ENCODE measurements at places on chromosomes 4 and X.

- peak; percentile 69 for DNase-seq
Measured at GRCh38 chr4:90958256-90958895, 831.2 kb downstream of the CCSER1 start.

GRCh38 chrX:17549107-17549651 lies 174.2 kb downstream of the NHS start:
- no peak for DNase-seq

DNA sequence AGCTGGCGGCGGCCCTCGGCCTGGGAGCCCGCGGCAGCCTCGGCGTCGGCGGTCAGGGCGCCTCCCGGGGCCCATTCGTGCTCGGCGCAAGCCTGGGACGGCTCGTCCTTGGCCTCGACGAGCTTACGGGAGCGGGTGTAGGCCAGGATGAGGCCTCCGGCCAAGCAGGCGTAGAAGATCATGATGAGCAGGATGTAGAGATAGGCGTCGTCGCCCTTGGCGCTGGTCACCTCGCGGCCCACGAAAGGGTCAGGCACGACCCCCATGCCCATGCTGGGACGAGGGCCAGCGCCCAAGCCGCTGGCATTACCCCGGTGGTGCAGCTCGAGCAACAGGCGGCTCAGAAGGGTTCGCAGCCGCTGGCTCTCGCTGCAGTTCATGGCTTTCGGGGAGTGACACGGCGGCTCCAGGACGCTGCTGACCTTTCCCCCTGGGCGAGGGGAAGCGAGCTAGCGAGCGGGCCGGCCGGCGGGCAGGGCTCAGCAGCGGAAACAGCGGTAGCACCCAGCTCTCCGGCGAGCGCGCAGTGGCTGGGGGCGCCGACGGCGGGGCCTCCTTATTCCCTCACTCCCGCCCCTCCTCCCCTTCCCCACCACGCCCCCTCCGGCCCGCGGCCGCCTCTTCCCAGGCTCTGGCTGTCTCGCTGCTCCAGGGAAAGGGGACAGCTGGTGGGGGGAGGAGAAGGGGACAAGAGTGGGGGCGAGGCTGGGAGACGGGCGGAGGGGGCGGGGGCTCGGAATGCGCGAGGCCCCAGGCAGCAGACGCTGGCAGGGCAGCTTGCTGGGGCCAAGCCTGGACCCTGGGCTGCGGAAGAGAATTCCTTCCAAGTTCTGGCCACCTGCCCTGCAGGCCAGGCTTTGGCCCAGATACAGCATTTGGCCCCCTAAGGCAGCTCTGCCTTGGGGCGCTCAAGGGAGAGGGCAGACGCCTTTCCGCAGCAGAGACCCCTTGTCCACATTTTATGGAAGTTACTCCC lies at the start of gene KCNE5:
Gene KCNE5 (minus strand): TSS at position 532 of the 976 bp plus-strand sequence. CDS start 152 bp downstream, at position 380.
- no peak for DNase-seq

- DNase-seq: peak; percentile 90
Measured at GRCh38 chrX:45710081-45710801, 509.6 kb upstream of the DIPK2B start.

DNA sequence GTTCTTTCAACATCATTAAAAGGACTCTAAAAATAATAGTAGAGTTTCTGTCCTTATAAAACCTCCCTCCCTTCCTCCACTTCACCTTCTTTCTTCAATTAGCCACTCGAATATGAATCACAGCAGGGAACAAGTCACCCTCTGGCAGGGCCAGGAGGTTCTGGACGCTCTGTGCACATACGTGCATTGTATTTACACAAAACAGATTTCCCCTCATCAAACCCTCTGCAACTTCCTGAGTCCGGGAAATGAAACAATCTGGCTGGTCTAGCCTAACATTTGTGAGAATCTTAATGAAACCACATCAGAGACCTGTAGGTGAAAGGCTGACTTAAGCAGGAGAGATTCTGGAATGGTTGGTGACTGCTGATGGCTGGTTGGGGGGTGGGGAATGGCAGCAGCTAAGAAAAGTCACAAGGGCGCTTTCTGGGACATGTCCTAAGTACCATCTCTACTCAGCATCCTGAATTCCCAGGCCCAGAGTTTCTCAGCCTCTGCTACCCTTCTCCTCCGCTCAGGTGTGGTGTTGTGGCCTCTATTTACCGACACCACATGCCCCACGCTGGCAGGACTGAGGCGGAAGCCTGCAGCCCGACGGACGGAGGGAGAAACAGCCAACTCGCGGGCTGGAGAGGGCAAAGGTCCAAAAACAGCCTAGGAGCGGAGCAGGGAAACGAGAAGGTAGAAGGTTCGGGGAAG lies 1.0 kb downstream of the ZDHHC9 start:
- peak; percentile 72 for DNase-seq

- DNase-seq: no peak
Measured at GRCh38 chrX:15107367-15107988, 162.4 kb downstream of the ASB9 start.

DNA sequence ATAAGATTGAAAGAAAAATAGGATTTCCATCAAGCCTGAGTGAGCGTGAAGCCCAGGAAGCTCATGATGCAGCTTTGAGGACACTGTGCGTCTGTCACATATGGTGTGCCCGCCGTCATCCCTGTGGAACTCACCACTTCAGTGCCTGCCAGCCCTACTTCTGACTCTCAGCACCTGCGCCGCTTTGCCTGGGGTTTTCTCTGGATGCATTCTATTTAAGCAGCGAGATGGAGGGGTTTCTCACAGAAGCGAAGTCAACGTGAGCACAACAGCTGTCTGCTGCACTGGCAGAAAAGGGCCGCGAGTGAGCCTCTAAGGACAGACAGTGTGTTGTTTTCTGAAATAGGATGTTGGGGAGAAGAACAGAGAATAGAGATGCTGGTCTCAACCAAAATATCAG lies 6.2 kb upstream of the TMEM128 start:
- DNase-seq: no peak
